ENCODE measurements at places on chromosomes 16 and 17.

- no peak for DNase-seq
Measured at GRCh38 chr16:88600539-88600896, 30.3 kb downstream of the ZC3H18 start.

- DNase-seq = no peak
Measured at GRCh38 chr17:56176091-56176490, 22.8 kb downstream of the ANKFN1 start.

DNA sequence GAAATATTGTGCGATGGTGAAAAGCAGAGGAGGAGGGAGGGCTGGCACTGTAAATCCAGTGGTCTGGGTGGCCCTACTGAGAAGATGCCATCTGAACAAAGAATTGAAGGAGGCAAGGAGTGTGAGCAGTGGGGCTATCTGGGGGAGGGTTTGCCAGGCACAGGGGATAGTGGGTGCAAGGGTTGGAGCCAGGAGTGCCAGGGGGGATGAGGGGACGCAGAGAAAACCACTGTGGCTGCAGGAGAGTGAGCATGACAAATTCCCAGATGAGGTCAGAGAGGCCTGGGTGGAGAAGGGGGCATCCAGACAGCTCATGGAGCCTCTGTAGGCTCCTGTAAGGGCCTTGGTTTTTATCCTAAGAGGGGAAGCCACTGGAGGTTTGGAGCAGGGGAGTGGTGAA, 4.8 kb downstream of the XYLT2 start:
- DNase-seq = no peak

- DNase-seq = no peak
Measured at GRCh38 chr17:43737722-43738121, 20.9 kb downstream of the SOST start.

- no peak for DNase-seq
Measured at GRCh38 chr17:75635610-75636202, 2.5 kb downstream of the SMIM5 start.

- DNase-seq = no peak
Measured at GRCh38 chr16:50436271-50436670, 67.5 kb upstream of the BRD7 start.

DNA sequence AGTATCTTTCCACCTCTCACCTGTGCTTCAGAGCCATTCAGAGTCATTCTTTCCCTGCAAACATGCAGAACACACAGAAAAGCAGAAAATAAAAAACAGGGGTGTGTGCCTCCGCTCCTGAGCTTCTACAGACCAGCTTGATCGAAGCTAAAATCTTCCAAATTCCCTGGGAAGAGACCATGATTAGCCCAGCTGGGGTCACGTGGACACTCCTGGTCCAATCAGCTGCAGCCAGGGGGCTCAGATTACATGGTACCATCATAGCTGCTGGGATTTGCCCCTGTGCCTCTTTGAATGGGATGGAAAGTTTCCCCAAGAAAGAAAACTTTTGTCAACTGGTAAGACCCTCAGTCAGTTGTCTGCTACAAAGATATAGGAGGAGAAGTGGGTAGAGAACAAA, 159.9 kb downstream of the TMEM114 start:
- DNase-seq = no peak

DNA sequence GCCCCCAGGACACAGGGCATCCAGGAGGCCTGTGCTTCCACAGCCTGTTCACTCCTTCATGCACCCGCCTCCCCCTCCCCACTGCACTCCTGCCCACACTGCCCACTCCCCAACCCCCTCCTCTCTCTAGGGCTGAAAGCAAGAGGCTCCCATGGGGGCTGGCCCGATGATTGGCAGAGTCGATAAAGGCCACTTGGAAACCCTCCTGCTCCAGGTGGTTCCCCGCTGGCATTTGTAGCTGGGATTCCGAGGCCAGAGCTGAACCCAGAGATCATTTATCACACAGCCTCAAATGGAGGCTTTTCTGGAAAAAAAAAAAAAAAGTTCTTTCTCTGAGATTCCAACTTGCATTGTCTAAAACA, 74.1 kb downstream of the SREBF1 start:
- DNase-seq = no peak

DNA sequence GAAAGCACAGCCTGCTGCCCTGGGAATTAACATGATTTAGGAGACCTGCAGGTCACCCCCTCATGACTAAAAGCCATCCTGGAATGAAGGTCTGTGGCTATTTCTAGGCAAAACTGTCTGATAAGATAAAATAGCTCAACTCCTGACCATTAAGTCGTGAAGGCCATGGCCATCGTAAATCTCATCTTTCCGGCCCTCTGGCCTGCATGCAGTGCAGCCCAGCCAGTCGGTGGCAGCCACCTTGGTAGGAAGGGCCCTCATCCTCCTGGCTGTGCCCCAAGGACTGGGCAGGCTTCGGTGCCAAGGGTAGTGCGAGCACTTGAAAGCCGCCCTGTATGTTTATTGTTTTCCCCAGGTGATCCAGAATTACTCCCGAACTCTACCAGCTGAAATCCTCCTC, 18.2 kb upstream of the MEOX1 start:
- DNase-seq = no peak

GRCh38 chr17:73933871-73934270, 269.6 kb upstream of the RPL38 start:
- no peak for DNase-seq

DNA sequence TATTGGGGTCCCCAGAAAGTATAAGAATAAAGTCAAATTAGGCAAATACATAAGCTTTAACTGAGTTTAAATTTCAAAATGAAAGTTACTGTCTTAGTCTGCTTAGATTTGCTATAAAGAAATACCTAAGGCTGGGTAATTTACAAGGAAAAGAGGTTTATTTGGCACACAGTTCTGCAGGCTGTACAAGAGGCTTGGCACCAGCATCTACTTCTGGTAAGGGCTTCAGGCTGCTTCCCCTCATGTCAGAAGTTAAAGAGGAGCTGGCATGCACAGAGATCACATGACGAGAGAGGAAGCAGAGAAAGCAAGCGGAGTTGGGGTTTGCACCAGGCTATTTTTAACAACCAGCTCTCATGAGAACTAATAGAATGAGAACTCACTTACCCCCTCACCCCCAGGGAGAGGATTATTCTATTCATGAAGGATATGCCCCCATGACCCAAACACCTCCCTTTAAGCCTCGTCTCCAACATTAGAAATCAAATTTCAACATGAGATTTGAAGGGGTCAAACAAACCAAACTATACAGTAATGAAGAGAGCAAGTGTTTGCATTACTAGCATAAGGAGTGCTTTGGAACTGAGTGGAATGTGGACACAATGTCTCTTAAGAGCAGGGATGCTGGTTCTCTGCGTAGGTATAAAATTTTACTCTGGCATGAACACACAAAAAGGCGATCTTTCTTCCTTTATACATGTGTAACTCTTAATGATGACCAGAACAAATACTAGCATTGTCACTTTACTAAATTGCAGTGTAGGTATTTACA, 292.8 kb upstream of the PMFBP1 start:
- no peak for DNase-seq

- DNase-seq = no peak
Measured at GRCh38 chr16:82834151-82834815, 207.5 kb downstream of the CDH13 start.

- DNase-seq = no peak
Measured at GRCh38 chr16:67399749-67400704, 6.7 kb upstream of the TPPP3 start.

GRCh38 chr17:17497845-17498520, 1.8 kb upstream of the RASD1 start:
- no peak for DNase-seq

- no peak for DNase-seq
Measured at GRCh38 chr17:50953831-50954601, 87.9 kb upstream of the TOB1 start.

DNA sequence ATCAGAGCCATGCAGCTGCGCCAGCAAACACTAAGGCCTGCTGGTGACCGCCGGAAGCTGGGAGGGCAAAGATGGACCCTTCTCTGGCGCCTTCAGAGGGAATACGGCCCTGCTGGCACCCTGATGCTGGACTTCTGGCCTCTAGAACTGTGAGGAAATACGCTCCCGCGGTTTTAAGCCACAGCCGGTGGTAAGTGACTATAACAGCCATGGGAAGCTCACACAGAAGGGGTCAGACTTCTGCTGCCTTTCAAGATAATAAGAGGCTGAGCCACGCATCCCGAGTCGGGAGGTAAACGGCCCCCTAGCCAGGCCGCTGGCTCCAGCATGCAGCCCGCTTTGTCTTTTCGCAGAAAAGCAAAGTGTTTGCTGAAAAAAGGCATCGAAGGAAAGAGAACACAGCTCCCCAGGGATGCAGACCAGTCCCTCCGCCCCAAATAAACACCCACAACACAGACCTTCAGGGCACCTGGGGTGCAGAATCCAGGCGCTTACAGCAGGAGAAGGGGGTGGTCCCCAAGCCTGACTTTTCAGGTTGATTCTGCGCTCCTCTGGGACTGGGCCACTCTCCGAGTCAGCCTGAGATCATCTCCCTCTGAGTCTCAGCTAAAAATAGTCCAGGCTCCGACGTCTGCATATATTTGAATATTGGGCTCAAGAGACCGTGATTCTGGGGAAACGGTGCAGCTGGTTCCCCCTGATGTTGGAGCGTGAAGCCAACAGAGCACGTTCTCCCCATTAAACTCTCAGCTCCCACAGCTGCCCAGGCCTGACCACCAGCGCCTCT, 89.7 kb downstream of the MGAT5B start:
- DNase-seq = no peak

GRCh38 chr16:72862090-72862489, 185.8 kb downstream of the ZFHX3 start:
- no peak for DNase-seq

GRCh38 chr17:17235212-17236174, 1.5 kb downstream of the FLCN start:
- no peak for DNase-seq

- DNase-seq = no peak
Measured at GRCh38 chr16:79250502-79251098, 349.9 kb downstream of the MAF start.

GRCh38 chr16:17412791-17413190, 58.0 kb downstream of the XYLT1 start:
- no peak for DNase-seq

- no peak for DNase-seq
Measured at GRCh38 chr16:77662246-77662645, 60.1 kb upstream of the NUDT7 start.

DNA sequence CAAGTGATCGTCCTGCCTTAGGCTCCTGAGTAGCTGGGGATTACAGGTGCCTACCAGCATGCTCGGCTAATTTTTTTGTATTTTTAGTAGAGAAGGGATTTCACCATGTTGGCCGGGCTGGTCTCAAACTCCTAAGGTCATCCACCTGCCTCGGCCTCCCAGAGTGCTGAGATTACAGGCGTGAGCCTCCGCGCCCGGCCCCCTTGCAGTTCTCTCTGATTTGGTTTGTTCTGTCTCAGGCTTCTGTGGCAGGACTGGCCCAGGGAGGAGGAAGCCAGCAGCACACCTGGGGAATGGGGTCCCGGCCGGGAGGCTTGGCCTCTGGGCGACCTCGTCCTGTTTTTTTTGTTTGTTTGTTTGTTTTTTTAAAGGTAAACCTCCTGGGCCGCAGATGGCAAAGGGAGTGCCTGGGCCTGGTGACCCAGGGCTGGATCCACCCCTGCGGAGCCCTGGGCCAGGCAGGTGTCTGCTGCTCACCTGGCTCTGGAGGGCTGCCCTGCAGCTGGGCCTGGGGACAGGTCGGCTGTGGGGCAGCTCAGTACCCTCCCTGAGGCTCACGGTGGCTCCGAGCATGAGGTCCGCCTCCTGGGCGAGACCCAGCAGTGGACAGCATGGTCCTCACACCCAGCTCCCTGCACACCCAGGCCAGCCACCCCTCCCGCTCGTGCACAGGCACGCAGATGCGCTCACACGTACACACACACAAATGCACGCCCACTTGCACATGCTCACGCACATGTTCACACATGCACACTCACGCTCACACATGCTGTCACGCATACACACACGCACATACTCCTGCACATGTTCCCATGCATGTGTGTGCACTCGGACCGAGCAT, 3.3 kb upstream of the NUDT16L1 start:
- DNase-seq = no peak

DNA sequence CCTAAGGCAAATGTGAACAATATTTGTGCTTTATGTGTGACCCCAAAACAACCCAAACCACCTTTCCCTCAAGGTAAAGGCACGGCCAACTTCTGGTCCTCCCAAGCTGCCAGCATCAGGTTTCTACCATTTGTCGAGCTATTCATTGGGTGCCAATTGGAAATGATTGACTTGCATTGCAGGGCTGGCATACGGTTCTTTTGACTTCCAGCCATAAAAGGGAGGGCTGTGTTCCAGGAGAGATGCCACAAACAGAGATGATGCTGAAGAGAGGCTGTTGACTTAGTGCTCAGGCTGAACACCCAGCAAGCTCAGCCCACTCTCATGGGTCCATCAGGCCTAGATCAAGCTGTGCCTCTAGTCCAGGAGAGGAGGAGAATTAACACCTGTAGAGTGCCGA, 252.4 kb downstream of the GRIN2A start:
- DNase-seq = no peak

GRCh38 chr17:62690168-62690897, 62.9 kb downstream of the MRC2 start:
- DNase-seq = no peak

- DNase-seq = no peak
Measured at GRCh38 chr17:74206332-74206818, 2.9 kb downstream of the RPL38 start.

DNA sequence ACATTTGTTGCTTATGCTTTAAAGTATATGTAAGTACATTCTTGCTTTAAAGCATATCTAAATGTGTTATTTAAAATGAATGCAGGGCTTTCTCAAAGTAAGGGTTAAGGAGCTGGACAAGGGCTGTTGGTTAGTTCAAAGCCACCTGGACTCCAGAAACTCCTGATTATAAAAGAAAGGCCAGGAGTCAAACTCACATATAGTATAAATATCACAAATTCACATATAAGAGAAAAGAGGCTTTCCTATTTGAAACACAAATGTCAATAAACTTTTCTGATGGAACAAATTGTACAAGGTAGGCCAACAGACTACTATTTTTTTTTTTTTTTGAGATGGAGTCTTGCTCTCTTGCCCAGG, 84.5 kb upstream of the CORO6 start:
- DNase-seq = no peak

DNA sequence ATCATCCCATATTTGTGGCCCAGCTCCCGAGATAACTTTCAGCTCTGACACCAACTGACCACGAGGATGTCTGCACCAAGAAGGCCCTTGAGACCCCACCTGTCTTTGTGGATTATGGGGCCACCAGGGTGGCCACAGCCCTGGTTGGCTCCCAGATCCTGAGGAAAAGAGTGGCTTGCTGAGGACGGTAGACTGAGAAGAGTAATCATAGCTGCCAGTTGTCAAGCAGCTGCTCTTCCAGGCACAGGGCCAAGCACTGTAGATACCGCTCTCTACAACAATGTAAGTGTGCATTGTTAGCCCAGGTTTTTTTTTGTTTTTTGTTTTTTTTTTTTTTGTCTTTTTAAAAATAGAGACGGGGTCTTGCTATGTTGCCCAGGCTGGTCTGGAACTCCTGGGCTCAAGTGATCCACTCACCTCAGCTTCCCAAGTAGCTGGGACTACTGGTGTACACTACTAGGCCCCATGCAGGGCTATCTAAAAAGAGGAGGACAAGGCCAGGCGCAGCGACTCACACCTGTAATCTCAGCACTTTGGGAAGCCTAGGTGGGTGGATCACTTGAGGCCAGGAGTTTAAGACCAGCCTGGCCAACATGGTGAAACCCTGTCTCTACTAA, 9.6 kb downstream of the ZNF205 start:
- DNase-seq = no peak

- DNase-seq = no peak
Measured at GRCh38 chr16:2027024-2028010, 615 bp downstream of the NHERF2 start.

Measured in NCI-H460 (cell line).